ENCODE measurements at places on chromosomes 11 and 22.

DNA sequence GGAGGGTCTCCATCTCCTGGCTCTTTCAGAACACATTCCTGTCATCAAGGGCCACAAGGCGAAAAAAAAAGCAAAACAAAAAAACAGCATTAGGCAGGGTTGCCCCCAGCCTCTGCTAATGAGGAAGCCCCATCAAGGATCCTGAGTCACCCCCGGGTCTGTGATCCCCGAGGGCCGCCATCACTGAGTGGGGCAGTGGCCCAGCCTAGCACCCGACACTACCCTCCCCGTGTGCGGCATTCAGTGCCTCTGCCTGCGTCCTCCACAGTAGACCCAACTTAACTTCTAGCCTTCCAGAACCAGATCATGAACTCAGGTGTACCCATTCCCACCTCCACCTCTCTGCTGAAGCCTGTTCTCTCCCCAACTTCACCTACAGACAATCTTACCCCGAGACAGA lies 6.6 kb upstream of the CDC42EP1 start:
- no peak for DNase-seq

DNA sequence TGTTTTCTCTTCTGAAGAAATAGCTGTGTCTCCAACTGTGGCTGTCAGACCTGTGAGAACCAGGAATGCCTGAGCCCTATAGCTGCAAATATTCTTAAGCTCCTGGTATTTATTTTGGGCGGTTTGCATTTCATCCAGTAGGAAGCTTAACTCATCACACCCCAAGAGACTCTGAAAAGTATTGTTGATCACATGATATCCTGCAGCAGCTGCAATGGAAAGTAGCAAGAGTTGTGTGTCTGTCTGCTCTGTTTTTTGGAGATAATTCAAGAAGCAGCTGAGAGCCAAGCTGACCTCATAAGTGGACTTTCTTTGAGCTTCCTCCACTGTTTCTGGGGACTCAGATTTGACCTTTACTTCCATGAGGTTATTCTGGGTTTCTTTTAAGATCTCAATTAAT lies 36.4 kb upstream of the MRPL17 start:
- DNase-seq = no peak

DNA sequence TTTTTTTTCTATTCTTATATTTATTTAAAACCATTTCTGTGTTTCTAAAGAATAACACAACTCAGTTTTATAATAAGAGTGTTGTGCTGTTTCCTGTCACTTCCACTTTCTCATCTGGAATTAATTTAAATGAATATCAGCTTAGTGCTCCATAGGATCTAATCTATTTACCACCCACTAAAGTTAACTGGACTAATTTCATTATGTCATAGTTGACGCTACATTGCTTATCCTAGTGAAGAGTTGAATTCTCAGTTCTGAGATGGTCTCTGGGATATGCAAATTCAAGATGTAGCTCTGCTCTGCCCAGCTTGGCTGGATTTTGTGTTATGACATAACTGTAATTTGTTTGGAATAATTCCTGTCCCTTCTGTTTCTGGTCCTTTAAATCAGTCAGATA lies 380.1 kb downstream of the METTL15 start:
- no peak for DNase-seq

GRCh38 chr11:12008790-12009616 lies 577 bp upstream of the DKK3 start:
- DNase-seq = no peak

GRCh38 chr11:14288189-14288935 lies 70.6 kb downstream of the RRAS2 start:
- DNase-seq = no peak

DNA sequence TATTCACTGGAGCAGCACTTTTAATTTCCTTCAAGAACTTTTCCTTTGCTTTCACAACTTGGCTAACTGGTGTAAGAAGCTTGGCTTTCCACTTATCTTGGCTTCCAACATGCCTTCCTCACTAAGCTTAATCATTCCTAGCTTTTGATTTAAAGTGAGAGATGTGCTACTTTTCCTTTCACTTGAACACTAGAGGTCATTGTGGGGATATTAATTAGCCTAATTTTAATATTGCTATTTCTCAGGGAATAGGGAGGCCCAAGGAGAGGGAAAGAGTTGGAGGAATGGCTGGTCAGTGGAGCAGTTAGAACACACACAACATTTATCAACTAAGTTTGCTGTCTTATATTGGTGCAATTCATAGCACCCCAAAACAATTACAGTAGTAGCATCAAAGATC lies 24.6 kb upstream of the CCDC90B start:
- no peak for DNase-seq

GRCh38 chr11:46649180-46649738 lies 31.9 kb downstream of the ATG13 start:
- DNase-seq = no peak

GRCh38 chr11:44028816-44029506 lies 18.8 kb upstream of the ACCSL start:
- no peak for DNase-seq

DNA sequence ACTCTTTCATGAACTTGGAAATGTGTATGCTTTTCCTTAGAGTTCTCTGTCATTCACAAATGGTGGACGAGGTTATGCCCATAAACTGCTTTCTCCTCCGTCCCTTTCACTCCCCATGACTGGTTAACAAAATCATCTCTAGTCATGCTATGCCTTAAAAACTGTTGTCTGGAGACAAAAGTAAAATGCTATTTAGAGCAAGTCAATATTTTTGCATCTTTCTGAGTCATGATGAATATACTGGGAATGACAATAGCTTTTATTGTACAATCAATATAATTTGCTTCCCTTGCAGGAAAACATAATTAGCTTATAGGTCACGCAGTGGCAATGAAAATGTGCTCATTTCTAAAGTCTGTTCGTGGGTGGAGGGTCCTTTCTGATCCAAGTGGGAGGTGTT lies 216.7 kb upstream of the SORL1-AS1 start:
- DNase-seq = no peak

- no peak for DNase-seq
These were observed 12.5 kb downstream of the SYNGR1 start for GRCh38 chr22:39362271-39362670.

GRCh38 chr11:61532134-61533038 lies 23.8 kb downstream of the LRRC10B start:
- DNase-seq = peak; percentile 19

GRCh38 chr22:31104869-31105268 lies 2.5 kb downstream of the SELENOM start:
- no peak for DNase-seq

- DNase-seq = no peak
These were observed 683.1 kb upstream of the ARHGAP42 start for GRCh38 chr11:100003985-100004384.

DNA sequence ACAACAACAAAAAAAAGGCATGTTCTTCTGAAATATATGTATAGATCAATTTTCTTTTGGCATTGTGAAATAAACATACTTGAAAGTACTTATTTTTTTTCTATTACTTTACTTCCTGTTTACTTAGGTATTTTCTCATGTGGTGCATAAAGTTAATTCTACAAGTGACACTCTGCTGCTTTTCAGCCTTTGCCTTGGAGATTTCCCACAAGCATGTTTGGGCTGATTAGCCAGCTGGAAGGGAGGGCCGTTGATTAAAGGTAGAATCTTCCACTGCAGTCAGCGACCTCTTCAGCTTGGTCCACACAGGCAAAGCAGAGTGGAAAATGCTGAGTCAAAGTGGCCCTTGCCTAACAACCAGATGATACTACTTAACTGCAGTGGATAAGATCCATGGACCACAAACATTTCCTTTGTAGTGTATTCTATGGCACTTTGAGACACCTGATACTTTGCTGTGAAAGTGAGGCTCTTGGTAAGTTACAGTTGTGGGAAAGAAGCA lies 176.0 kb downstream of the ARHGAP42 start:
- DNase-seq = no peak

DNA sequence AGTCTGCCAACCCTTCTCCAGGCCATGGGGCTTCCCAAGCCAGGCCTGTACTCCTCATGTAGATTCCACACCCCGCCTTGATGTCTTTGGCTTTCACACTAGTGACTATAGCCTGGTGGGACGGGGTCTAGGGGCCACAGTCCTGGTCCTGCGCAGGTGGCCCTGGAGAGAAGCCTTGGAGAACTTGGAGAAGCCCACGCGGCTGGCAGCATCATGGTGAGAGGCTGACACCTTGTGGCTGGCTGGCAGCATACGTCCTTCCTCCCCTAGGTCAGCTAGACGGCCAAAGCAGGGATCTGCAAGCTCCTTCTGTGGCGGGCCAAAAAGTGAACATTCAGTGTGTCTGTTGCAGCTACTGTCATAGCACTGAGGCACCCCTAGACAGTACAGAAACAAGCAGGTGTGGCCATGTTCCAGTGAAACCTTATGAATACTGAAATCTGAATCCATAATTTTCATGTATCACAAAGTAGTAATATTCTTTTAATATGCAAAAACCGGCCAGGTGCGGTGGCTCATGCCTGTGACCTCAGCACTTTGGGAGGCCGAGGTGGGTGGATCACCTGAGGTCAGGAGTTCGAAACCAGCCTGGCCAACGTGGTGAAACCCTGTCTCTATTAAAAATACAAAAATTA lies 42.0 kb downstream of the FAM83F start:
- DNase-seq = peak; percentile 28

DNA sequence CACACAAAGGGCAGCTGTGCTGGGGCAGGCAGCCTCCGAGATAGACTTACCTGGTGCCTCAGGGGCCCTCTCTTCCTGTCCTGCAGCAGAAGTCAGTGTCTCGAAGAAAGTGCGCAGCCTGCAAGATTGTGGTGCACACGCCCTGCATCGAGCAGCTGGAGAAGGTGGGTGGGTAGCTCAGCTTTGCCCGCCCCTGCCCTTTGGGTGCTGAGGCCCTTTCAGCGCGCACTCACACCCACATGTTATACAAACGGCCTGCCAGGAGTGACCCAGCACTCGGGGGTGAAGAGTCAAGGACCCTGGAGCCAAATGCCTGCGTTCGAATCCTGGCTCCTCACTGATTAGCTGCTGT lies 13.6 kb upstream of the MDK start:
- DNase-seq = no peak

DNA sequence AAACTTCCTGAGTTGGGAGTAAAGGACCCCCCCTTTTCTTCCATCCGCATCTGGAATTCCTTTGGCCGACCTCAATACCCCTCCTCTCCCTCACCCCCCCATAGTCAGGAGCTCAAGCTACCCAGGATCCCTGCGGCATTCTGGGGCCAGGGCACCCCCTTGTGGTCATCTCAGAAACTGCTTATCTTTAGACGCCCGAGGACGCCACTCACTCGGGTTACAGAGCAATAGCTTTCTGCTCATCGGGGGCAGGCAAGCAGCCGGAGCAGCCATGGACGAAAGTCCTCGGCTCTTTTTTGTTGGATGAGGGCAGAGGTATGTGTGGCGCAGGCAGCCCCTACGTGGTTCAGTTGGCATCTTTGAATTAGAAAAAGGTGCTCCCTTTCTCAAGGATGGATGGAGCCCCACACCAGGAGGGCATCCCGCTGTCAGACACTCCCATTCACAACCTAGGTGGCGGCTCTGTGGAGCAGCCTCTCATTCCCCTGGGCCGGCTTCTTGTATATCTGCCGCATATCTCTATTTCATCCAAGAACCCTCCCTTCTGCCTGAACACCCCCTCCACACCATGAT lies 2.3 kb downstream of the C1QTNF5 start:
- peak; percentile 51 for DNase-seq

DNA sequence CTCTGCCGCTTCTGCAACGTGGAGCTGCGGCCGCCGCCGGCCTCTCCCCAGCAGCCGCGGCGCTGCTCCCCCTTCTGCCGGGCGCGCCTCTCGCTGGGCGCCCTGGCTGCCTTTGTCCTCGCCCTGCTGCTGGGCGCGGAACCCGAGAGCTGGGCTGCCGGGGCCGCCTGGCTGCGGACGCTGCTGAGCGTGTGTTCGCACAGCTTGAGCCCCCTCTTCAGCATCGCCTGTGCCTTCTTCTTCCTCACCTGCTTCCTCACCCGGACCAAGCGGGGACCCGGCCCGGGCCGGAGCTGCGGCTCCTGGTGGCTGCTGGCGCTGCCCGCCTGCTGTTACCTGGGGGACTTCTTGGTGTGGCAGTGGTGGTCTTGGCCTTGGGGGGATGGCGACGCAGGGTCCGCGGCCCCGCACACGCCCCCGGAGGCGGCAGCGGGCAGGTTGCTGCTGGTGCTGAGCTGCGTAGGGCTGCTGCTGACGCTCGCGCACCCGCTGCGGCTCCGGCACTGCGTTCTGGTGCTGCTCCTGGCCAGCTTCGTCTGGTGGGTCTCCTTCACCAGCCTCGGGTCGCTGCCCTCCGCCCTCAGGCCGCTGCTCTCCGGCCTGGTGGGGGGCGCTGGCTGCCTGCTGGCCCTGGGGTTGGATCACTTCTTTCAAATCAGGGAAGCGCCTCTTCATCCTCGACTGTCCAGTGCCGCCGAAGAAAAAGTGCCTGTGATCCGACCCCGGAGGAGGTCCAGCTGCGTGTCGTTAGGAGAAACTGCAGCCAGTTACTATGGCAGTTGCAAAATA lies 816 bp downstream of the PDE3B start:
- DNase-seq = peak; percentile 71

DNA sequence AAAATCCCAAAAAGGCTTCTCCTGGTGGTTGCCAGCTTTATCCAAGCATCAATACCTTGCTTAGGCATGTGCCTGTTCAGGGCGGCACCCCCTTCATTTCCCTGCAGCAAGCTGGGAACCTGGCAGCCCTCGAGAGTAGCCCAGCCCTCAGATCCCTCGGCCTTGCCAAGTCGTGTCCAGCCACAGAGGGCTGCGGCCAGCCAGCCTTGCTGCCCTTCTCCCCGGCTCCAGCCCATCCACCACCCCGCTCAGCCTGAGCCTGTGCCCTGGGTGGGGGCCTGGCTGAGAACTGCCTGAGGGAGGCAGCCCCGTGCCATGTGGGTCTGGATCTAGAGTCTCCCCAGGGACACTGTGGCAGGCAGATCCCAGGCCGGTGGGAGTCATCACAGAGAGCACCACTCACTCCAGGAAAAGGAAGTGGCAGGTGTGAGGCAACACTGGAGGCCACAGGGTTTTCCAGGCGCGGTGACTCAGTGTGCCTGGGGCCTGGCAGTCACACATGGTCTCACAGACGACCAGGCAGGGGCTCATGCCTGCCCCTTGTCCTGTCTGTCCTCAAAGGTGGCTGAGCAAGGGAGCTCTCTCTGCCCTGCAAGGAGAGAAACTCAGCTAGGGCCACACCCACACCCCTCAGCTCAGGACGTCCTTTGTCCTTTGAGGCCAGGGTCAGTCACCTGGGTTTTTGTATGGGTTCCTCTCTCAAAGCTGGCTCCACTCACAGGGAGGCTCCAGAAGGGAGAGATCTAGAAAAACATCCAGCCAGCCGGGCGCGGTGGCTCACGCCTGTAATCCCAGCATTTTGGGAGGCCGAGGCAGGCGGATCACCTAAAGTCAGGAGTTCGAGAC lies 12.2 kb upstream of the CDC42BPG start:
- DNase-seq = no peak

GRCh38 chr22:30427871-30428270 lies 2.3 kb downstream of the MTFP1 start:
- DNase-seq = no peak

GRCh38 chr22:20131859-20132685 lies 468 bp downstream of the ZDHHC8 start:
- no peak for DNase-seq

DNA sequence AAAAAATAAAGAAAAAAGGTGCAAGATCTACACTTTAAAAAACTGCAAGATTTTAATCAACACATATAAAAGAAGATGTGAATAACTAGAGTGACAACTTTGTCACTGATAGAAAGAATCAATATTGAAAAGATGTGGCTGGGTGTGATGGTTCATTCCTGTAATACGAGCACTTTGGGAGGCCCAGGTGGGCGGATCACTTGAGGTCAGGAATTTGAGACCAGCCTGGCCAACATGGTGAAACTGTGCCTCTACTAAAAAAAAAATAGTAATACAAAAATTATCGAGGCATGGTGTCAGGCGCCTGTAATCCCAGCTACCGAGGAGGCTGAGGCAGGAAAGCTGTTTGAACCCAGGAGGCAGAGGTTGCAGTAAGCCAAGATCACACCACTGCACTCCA lies 21.0 kb upstream of the FBLN1 start:
- DNase-seq = no peak

- no peak for DNase-seq
These were observed 5.4 kb upstream of the ELFN2 start for GRCh38 chr22:37432708-37433054.
